OCI-M1 (cell line): ENCODE measurements at places on chromosomes 12 and 14.

DNA sequence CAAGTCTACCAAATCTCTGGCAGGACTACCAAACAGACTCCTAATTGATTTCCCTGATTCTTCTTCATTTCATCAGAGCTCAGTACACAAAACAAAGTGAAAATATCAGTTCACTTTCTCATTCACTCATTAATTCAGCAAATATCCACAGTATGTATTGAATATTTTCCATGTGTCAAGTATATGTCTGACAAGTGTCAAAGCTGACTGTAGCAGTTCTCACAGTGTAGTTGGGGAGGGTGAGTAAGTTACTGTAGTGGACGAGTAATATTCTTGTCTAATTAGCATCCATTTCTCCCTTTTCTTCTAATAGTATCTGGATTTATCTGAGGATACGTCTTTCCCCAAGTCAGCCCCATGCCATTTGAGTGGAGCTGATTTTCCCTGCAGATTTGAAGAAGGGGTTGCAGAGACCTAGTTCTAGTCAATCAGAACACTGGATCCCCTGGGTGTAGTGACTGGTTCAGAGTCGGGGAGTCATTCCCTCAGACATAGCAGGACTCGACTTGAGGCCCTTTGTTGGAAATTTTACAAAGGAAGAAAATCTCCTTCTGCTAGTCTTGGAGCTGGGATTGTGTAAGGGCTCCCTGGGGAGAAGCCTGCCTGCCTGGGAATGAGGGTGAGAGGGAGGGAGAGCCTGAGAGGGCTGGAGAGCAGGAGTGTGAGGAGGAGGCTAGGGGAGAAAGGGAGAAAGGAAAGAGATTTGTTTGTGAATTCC is 51.4 kb downstream of the GRIP1 start:
- no peak for DNase-seq

DNA sequence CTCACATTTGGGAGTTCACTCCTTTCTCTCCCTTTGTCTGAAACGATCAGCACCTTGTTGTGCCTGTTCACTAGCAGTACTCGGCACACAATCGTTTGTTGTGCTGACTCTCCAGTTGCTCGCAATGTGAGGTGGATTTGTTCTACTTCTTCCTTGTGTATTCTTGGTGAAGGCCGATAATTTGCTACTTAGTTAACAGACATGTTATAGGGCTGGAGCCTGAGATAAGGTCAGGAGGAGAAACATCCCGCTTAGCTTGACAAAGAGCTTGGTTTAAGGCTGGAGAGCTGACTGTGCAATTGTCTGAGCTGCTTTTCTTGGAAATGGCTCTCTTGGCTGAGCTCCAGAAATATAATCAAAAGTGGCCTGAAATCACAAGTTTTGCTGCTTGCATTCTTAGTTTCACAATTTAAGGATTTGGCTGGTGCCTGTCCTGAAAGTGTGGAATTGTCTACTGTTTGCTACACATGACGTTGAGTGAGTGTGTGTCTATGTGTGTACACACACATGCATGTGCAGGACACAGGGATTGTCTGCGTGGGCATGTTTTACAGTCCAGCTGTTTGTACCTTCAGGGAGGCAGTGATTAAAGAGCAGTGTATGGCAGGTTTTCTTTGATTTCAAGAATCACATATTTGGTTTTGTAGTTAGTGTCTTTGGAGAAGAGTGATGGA is 77.7 kb downstream of the ARF6 start:
- DNase-seq: peak; percentile 95

DNA sequence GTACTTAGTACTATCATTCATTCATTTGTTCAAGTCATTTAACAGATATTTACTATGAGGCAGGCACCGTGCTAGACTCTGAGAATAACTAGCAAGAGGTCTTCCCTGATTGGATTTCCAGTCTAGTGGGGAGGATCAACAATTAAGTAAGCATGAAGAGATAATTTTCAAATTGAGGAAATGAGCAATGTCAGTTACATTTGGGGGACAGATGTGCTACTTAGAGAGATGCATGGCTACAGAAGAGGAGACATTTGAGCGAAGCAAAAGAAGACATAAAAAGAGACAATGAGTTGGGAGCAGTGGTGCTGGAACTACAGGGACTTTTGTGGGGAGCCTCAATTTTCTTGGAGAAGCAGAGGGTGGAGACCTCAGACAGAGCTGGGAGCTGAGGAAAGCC is 7.7 kb downstream of the KCNA5 start:
- no peak for DNase-seq

DNA sequence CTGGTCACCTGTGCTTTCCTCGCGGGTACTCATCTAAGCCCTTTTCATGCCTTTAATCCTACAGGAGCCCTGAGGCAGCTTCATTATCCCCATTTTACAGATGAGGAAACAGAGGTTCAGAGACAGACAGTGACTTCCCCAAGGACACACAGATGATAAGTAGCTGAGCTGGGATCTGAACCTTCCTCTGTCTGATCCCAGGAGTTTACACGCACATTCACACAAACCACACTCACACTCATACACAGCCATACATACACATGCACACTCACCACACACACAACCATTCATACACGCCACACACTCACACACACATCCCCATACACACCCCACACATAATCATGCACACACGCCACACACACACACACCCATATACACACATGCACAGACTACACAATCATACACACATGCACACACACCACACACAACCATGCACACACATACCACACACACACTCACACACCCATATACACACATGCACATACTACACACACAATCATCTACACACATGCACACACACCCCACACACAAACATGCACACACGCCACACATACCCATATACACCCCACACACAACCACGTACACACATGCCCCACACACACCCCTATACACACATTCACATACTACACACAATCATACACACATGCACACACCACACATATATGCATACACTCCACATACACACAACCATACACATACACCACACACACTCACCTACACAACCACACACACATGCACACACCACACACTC is 2.7 kb downstream of the TMEM119 start:
- no peak for DNase-seq

GRCh38 chr12:64627771-64628170 is 17.5 kb downstream of the RASSF3 start:
- DNase-seq: no peak

DNA sequence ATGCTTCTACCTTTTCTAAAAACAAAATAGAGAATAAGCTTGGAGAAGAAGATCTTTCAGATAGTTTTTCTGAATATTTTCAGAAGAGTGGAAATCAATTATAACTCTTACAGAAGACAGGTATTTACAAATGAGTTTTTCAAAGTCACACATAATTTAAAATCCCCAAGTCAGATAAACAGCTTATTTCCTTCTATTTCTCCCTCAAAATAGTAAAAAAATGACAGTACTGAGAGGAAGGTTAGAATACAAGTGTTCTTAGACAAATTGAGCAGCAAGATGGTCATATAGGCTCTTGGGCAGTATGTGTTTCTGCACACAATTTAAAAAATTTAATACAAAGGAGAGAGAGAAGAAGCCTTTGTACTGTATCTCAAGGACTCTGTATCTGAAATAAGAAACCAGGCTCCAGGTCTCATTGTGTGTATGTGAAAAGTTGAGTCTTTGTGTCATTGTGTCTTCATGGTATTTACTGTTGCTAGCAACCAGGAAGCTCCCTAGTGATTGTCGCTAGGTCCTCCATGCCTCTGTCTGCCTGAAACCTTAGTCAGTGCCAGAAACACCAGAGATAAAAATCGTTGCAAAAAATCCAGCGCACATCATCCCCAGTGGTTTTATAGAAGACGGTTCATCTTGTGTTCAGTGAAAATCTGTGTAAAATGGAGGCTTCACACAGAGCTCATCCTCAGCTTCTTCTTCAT is 12.9 kb upstream of the TUBA1A start:
- DNase-seq: peak; percentile 56

DNA sequence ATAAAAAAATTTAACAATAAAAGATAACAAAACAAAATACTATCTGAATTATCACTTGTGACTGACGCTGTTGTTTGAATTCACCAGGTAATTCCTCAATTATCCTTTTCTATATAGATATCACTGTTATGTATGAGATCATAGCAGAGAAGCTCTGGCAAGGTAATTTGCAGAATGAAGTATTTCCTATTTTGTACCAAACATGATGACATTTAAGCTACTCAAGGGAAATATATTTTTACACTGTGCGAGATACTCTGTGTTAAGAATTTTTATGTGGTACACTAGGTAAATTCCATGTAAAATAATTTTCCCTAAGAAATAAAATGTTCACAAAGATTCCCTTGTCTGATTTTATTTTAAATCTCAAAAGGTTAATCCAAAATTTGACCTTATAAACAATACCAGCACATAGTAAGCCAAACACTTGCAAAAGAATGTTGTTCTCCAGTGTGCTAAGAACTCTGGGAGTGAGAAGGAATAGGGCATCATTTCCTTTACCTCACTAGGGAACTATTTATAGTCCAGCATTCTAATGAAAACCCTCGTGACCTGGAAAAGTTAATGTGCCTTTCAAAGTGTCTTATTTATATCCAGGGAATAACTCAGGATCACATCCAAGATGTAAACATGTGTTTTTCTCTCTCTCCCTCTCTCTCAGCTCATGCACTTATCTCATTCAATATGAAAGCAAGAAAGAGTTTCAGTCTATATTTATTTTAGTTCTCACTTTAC is 115.2 kb upstream of the RAP1B start:
- DNase-seq: no peak

DNA sequence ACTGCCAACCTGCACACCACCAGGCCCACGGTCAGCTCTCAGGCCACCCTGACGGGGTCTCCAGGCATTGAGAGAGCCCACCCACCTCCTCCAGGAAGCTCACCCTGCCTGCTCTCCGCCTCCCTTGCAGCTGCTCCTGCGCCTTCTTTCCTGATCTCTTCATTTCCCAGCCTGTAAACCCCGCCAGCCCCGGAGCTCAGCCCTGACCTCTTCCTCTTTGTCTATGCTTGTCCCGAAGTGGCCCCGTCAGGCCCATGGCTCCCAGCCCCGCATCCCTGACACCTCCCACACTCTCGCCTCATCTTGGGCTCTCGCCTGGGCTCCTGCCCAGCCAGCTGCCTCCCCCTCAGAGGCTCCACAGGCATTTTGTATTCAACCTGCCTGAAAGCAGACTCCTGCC is 139.3 kb downstream of the CALM1 start:
- DNase-seq: peak; percentile 2

DNA sequence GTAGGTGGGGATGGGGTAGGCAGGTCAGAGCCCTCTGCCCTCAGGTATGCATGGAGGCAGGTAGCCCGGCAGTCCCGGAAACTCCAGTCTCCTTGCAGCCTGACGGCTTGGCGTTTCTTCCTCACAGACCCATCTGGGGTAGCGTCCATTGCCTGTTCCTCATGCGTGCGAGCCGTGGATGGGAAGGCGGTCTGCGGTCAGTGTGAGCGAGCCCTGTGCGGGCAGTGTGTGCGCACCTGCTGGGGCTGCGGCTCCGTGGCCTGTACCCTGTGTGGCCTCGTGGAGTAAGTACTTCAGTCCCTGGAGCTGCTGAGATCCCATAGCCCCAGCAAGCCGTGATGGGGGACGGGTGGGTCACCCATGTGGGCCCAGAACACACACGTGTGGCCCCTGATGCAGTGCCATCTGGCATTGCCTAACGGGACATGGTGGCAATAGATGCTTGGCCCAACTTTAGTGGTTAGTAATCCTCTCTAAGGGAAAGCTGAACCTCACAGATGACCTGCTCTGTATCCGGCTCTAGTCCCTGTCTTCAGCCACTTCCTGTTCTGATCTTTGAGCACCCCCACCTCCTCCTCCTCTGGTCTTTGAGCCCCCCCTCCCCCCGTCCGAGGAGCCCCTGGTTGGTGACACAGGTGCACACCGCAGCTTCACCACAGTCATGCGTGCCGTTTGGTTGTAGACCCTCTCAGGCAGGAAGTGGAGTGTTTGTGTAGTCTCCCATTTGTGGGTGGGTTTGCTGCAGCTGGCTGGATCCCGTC is 3.7 kb downstream of the SIVA1 start:
- DNase-seq: no peak

- no peak for DNase-seq
Measured at GRCh38 chr12:46263140-46264016, 5.5 kb downstream of the SLC38A1 start.

DNA sequence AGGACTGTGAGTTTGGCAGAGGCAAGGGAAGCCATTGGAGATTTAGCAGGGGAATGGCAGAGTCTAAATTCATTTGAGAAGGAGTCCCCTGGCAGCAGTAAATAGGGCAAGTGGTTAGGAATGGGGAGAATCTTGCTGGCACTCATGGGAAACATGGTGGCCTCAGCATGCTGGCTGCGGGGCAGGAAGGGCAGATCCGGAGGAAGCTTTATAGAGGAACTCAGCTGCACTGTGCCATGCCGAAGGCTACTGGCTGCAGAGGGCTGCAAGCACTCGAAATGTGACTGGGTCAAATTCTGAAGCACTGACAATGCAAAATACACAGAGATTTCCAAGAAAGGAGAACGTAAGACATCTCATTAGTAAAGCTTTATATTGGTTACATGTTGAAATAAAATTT is 23.9 kb downstream of the CCNK start:
- DNase-seq: no peak

GRCh38 chr12:40054555-40055227 is 51.2 kb downstream of the SLC2A13 start:
- no peak for DNase-seq

DNA sequence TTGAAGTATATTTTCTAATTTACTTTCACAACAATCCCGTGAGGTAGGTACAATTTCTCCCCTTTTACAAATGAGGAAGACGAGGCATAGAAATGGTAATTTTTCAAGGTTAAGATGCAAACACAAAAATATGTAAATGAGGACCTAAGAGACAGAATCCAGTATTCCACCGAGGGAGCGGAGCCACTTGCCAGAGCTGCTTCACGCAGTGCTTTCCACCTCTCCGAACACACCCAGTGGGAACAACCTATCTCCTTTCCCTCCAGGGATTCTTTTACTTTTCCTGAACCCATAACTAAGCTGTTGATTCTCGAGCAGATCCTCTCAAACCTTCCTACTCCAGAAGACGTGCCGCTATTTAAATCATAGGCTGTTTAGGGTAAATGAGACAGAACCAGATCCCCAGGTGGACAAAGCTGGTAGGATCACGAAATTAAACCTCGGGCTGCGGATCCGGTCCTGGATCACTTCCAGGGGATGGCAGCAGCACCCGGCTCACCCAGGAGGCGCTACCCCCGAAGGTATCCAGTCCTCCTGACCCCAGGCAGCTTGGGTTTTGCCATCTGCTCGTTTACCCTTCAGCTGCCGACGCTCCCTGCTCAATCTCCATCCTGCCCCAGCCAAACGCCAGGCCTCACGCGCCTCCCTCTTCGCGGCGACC is 1.5 kb downstream of the DDHD1 start:
- peak; percentile 39 for DNase-seq

DNA sequence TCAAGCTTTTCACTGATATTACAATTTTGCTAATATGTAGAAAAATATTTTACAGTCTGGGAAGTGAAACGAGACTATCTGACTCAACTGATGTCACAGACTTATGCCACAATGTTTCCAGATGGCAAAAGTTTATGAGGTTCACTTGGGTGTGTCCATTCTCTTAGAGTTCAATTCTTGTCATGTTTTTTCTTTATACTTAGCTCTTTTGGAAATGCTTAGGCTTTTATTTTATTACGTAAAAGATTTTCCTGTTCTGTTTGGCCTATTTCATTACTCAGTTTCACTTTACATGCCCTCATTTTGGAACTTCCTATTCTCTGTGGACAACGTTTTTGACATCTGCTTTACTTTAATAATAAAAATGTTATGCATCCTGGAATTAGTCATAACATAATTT is 2.1 kb upstream of the PDZRN4 start:
- DNase-seq: no peak

- DNase-seq: peak; percentile 76
Measured at GRCh38 chr12:27607591-27607990, 83.6 kb downstream of the PPFIBP1 start.
